ENCODE measurements at places on chromosomes 1 and 21. TPM values are rescaled to one million over a fixed set of nuclear protein-coding genes. Genes with fewer than 3 reads are reported as not detected.
A peak's percentile ranks its signal among the peaks of the same experiment; 100 is the strongest.

TSPEAR gene
- total RNA-seq = not detected

TRIM67 gene
- total RNA-seq = not detected

KIF1B gene
- total RNA-seq = 16.8 TPM

CLEC20A gene
- not detected for total RNA-seq

DNA sequence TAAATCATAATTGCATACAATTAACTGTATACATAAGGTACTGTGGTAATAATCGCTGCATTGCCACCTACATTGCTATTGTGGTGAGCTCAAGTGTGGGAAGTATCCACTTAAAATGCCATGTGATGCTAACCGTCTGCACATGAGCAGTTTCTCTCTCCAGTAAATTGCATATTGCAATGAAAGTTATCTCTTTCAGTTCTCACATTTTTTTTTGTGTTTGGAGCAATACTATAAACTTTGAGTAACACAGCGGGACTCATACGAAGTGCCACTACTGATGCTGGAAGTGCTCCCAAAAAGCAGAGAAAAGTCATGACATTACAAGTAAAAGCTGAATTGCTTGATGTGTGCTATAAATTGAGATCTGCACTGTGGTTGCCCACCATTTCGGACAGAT is 38.5 kb downstream of the DISC1 start:
- no peak overlapping the region for H3K27ac ChIP-seq
- no peak for DNase-seq
- no peaks in the 10 kb centered on the region for H3K27me3 ChIP-seq
- H3K36me3 ChIP-seq = peaks cover 21% of the 10 kb centered on the region
- no peak overlapping the region for H3K4me3 ChIP-seq
- peaks cover 13% of the 10 kb centered on the region for H3K4me1 ChIP-seq

GRCh38 chr21:41956926-41957729 is 3.3 kb upstream of the C2CD2 start:
- no peak overlapping the region for H3K4me3 ChIP-seq
- H3K4me1 ChIP-seq = peaks cover 7% of the 10 kb centered on the region
- H3K27me3 ChIP-seq = peaks cover 20% of the 10 kb centered on the region
- H3K36me3 ChIP-seq = no peaks in the 10 kb centered on the region
- no peak for DNase-seq
- no peak overlapping the region for H3K27ac ChIP-seq

DNA sequence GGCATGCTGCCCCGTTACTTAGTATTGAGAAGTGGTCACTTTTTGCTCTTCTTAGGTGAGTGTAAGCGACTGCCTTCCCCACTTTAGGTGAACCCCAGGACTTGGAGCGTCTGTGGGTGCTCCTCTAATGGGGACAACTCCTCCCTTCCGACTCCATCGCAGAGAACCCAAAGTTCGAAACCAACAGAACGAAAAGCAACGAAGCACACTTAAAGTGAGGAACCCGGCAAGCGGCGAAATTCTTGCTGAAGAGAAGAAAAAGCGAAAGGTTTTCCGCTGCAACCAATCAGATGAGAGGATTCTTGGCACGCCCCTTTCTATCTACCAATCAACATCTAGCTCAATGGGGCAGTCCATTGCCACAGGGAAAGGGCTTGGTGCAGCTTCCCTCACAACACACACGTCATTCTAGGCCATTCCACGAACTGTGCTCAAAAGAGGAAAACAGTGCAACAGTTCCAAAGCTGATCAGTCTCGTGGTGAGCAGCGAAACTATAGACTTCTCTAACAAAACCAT is 709 bp upstream of the SUCO start:
- DNase-seq = peak; percentile 91
- H3K27ac ChIP-seq = peak overlapping the region; percentile 100
- H3K4me1 ChIP-seq = peaks cover 40% of the 10 kb centered on the region

DNA sequence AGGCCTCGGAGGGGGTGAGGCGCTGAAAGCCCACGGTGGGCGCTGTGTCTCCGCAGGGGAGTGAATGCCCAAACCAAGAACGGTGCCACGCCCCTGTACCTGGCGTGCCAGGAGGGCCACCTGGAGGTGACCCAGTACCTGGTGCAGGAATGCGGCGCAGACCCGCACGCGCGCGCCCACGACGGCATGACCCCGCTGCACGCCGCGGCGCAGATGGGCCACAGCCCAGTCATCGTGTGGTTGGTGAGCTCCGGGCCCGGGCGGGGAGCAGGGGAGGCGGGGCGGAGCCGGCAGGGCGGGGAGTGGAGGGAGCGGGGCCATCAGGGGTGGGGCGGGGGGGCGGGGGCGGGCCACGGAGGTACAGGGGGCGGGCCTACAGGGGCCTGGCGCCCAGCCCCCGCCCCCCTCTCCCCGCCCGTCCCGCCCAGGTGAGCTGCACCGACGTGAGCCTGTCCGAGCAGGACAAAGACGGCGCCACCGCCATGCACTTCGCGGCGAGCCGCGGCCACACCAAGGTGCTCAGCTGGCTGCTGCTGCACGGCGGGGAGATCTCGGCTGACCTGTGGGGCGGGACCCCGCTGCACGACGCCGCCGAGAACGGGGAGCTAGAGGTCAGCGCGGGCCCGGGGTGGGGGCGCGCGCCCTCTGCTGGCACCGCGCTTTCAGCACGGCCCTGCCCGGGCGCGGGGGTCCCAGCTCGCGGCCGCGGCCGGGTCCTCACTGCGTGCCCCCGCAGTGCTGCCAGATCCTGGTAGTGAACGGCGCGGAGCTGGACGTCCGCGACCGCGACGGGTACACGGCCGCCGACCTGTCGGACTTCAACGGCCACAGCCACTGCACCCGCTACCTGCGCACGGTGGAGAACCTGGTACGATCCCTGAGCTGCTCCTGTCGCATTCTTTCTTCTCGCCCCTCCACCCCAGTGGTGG is 15.9 kb downstream of the ESPN start:
- no peak overlapping the region for H3K27ac ChIP-seq
- peak; percentile 83 for DNase-seq
- H3K27me3 ChIP-seq = peaks cover 25% of the 10 kb centered on the region
- H3K36me3 ChIP-seq = no peaks in the 10 kb centered on the region
- peaks cover 9% of the 10 kb centered on the region for H3K4me1 ChIP-seq

DNA sequence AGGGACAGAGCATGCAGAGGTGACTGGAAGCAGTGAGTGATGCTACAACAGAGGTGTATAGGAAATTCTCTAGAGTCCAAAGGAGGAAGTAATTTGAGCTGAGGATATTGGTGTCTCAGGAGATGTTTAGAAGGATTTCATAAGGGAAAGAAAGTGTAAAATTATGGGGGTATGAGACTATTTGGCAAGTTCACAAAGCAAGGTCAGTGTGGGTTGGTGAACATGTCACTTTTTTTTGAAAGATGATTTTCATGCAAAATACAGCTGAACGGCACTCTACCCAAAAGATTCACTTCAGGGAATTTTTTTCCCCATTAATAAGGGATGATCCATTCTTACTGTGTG is 24.1 kb downstream of the HMGCS2 start:
- peaks cover 2% of the 10 kb centered on the region for H3K27me3 ChIP-seq
- H3K4me3 ChIP-seq = no peak overlapping the region
- no peaks in the 10 kb centered on the region for H3K4me1 ChIP-seq
- no peak for DNase-seq
- no peak overlapping the region for H3K27ac ChIP-seq
- H3K36me3 ChIP-seq = peaks cover 5% of the 10 kb centered on the region

GRCh38 chr1:240508950-240509349 is 103.0 kb downstream of the GREM2 start:
- H3K4me3 ChIP-seq = no peak overlapping the region
- no peaks in the 10 kb centered on the region for H3K27me3 ChIP-seq
- no peak overlapping the region for H3K27ac ChIP-seq
- no peaks in the 10 kb centered on the region for H3K4me1 ChIP-seq
- DNase-seq = no peak

DNA sequence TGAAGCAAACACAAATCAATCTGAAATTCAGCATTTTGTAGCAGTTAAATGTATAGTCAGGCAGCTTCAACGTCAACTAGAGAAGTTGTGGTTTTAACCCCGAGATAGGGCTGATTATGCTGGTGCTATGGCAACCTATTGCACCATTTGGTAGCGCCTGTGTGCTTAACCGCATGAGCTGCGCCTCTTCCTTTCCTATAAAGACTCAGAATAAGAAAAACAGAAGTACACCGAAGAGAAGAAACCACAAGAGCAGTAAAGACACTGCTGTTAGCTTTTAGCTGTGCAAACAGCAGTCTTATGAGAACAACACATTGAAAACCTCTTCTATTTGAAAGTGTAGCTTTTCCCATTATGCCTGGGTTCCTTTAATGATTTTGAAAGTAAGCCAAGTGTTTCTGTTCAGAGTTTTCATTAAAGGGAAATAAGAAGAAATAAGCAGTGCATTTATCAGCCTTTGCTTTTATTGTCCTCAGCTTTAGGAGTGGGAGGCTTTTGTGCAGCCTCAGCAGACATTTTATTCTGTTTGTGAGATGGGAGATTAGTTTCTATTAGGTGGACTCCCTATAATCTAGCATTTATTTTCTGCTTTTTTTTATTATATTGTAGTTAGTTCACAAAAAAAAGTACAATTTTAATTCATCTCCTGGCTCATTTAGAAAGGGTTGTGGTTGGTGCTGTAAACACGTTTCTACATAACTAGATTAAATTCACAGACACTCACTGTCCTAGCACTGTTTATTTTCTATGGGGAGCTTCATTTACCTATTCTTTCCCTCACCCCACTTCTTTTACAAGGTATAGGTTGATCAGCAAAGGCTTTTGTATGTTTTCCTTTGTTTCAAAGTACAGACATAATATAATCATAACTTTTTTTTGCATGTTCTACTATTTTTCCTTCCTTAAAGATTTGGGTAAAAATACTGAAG is 43.3 kb downstream of the PTPRC start:
- H3K36me3 ChIP-seq = peaks cover 46% of the 10 kb centered on the region
- peak overlapping the region; percentile 48 for H3K4me3 ChIP-seq
- DNase-seq = peak; percentile 89
- H3K4me1 ChIP-seq = peaks cover 84% of the 10 kb centered on the region

- DNase-seq = no peak
- H3K4me1 ChIP-seq = peaks cover 21% of the 10 kb centered on the region
- no peaks in the 10 kb centered on the region for H3K36me3 ChIP-seq
- no peak overlapping the region for H3K27ac ChIP-seq
- no peaks in the 10 kb centered on the region for H3K27me3 ChIP-seq
- H3K4me3 ChIP-seq = no peak overlapping the region
Observed at GRCh38 chr1:64969305-64970046, 3.1 kb upstream of the JAK1 start.

GRCh38 chr1:202815120-202815519 is 4.4 kb downstream of the PCAT6 start:
- H3K27ac ChIP-seq = no peak overlapping the region
- H3K4me1 ChIP-seq = peaks cover 11% of the 10 kb centered on the region
- no peaks in the 10 kb centered on the region for H3K36me3 ChIP-seq
- H3K4me3 ChIP-seq = no peak overlapping the region
- H3K27me3 ChIP-seq = peaks cover 3% of the 10 kb centered on the region
- no peak for DNase-seq

GRCh38 chr1:231940701-231941100 is 314.1 kb downstream of the DISC1 start:
- no peaks in the 10 kb centered on the region for H3K27me3 ChIP-seq
- no peak for DNase-seq
- H3K4me3 ChIP-seq = no peak overlapping the region
- H3K36me3 ChIP-seq = peaks cover 11% of the 10 kb centered on the region

GRCh38 chr1:24796524-24796923 is 51.3 kb downstream of the CLIC4 start:
- H3K36me3 ChIP-seq = peaks cover 6% of the 10 kb centered on the region
- H3K4me1 ChIP-seq = no peaks in the 10 kb centered on the region
- no peak overlapping the region for H3K4me3 ChIP-seq
- DNase-seq = no peak

GRCh38 chr1:237269938-237270337 is 228.0 kb downstream of the RYR2 start:
- H3K36me3 ChIP-seq = no peaks in the 10 kb centered on the region
- H3K27ac ChIP-seq = no peak overlapping the region
- no peak overlapping the region for H3K4me3 ChIP-seq
- H3K4me1 ChIP-seq = peaks cover 15% of the 10 kb centered on the region
- H3K27me3 ChIP-seq = peaks cover 7% of the 10 kb centered on the region
- no peak for DNase-seq

GRCh38 chr1:75237316-75237715 is 103.1 kb downstream of the LHX8 start:
- no peaks in the 10 kb centered on the region for H3K4me1 ChIP-seq
- no peaks in the 10 kb centered on the region for H3K27me3 ChIP-seq
- no peak for DNase-seq
- H3K36me3 ChIP-seq = no peaks in the 10 kb centered on the region
- H3K27ac ChIP-seq = no peak overlapping the region

DNA sequence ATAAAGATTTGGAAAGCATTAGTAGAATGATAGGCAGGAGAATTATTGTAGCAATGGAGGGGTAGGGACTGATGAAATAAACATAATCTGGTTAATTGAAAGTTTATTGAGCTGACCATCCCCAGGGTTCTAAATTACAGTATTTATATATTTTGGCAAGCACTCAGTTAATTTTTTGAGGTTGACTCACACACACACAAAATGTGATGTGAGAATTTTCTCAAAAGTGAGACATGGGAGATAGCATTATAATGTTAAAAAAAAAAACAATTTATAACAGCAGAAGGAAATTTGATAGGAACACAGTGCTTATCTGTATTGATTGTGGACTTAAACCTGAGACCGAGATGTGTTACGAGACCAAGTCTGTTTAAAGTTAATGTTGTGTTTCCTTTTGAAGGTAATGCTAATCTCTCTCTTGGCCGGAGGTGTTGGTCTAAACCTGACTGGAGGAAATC is 24.6 kb downstream of the TRIM45 start:
- peaks cover 16% of the 10 kb centered on the region for H3K4me1 ChIP-seq
- DNase-seq = no peak
- no peak overlapping the region for H3K27ac ChIP-seq
- H3K27me3 ChIP-seq = no peaks in the 10 kb centered on the region
- H3K4me3 ChIP-seq = no peak overlapping the region
- peaks cover 74% of the 10 kb centered on the region for H3K36me3 ChIP-seq

DNA sequence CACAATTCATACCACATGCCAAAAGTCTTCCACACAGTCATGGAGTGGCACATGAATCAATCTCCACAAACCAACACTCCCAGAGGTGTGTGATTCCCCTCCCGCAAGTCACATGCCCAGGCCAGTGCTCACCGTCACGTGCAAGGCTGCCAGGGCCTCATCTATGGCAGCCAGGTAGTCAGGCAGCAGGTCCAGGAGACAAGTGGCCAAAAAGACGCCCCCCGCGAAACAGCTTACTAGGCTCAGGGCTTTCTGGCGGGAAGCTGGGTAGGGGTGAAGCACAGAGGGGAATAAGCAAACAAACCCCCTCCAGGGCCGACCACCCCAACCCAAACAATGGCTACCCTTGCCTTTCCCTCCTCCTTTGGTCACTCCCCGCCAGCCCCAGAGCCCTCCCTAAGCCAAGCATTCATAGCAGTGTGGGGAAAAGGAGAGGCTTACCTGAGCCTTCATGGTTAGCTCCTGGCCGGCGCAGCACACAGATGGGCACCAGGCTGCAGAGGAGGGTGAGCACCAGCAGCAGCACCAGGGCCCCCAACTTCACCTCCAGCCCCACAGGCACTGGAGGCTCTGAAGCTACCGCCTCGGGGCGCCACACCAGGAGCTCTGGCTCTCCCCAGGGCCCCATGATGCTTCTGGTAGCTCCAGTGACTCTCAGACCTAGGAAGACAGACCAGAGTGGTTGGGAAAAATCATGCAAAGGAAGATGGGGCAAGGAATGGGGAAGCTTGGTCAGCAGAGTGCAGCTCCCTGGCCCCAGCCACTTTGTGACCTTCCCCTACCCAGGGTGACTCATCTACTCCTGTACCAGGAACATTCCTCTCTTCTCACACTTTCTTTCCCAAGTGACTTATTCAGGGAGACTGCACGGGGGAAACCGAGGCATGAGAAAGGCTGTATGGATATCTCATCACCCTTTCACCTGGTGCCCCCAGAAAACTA is 978 bp downstream of the SLC39A1 start:
- peaks cover 42% of the 10 kb centered on the region for H3K4me1 ChIP-seq
- peak overlapping the region; percentile 76 for H3K4me3 ChIP-seq
- peaks cover 34% of the 10 kb centered on the region for H3K36me3 ChIP-seq
- peak overlapping the region; percentile 85 for H3K27ac ChIP-seq

Measured in activated CD4-positive, alpha-beta memory T cell treated with anti-CD3 and anti-CD28 coated beads for 36 hours (primary cell).